A673 (cell line): ENCODE measurements at places on chromosomes 5 and 9.

- DNase-seq: no peak
Measured at GRCh38 chr5:151703227-151703626, 16.5 kb upstream of the SPARC start.

- DNase-seq: peak; percentile 60
Measured at GRCh38 chr9:91426123-91426745, 2.6 kb upstream of the NFIL3 start.

GRCh38 chr5:34652914-34653313, 3.2 kb upstream of the RAI14 start:
- no peak for DNase-seq

GRCh38 chr9:981491-981898, 5.0 kb downstream of the DMRT3 start:
- no peak for DNase-seq

- DNase-seq: peak; percentile 90
Measured at GRCh38 chr9:129143031-129143927, 32.1 kb downstream of the PTPA start.

- DNase-seq: no peak
Measured at GRCh38 chr9:82949203-82949602, 113.7 kb downstream of the RASEF start.

GRCh38 chr9:108889649-108890067, 27.6 kb downstream of the ACTL7A start:
- no peak for DNase-seq

DNA sequence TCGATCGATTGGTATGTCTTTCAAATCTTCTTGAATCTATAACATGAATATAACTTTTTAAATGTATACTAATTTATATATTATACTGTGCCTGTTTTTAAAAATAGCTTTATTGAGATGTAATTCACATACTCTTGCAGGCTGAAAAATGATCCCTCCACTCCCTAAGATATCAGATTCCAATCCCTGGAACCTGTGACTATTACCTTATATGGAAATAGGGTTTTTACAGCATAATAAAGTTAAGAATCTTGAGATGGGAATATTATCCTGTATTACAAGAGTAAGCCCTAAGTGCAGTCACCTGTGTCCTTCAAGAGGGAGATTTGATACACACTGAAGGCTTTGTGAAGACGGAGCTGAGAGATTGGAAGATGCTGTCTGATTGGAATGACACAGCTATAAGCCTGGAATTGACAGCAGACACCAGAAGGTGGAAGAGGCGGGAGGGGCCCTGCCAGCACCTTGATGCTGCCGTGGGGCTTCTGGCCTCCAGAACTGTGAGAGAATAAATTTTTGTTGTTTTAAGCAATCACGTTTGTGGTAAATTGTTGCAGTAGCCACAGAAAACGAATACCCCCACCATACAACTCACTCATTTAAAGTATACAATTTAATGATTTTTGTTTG, 161.3 kb downstream of the RMI1 start:
- no peak for DNase-seq

DNA sequence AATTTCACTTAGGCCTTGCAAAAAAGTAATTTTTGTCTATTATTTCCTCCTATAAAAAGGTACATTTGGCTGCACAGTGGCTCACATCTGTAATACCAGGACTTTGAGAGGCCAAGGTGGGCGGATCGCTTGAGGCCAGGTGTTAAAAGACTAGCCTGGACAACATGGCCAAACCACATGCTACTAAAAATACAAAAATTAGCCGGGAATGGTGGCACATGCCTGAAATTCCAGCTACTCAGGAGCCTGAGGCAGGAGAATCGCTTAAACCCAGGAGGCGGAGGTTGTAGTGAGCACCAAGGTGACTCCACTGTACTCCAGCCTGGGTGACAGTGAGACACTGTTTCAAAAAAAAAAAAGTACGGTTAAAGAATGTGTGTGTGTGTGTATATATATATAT, 15.7 kb downstream of the NUP155 start:
- no peak for DNase-seq

- DNase-seq: no peak
Measured at GRCh38 chr5:145867806-145868205, 5.0 kb downstream of the GRXCR2 start.

- no peak for DNase-seq
Measured at GRCh38 chr5:110838961-110839360, 100.2 kb downstream of the SLC25A46 start.

- no peak for DNase-seq
Measured at GRCh38 chr5:3526551-3527185, 69.0 kb upstream of the IRX1 start.

DNA sequence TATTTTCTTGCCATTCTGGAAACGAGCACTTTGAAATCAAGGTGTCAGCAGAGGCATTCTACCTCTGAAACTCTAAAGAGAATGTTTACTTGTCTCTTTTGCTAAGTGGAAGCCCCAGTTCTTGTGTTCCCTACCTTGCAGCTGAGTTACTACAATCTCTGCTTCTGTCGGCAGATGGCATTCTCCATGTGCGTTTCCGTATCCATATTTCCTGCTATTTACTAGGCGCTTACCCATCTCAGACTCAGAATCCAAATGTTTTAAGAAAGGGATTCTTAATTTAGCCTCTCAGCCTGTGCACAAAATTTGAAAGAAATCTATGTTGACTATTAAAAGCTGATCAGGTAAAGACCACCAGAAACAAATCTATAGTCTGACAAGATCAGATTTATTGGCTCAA, 221.3 kb upstream of the FTMT start:
- peak; percentile 3 for DNase-seq

DNA sequence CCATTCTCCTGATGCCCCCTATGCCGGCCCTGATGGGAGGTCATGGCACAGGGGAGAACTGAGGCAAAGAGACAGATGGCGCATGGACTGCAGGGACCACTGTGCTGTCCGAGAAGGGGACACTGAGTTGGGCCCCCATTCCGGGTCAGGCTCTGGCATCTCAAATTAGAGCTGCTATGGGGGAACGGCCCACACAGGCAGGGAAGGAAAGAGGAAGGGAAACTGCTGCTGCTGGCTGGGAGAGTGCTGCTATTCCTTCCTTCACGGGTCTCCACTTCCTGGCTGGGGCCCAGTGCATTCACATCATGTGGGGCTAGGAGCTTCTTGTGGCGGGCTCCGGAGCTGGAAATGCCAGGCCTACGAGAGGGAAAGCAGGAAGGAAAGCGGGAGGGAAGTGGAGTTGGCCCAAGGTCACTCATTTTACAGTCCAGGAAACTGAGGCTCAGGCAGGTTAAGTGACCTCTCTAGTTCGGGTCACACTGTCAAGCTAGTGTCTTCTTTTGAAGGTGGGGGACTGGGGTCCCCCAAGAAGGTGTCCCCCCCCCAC, 1.3 kb upstream of the CARD19 start:
- DNase-seq: peak; percentile 46

DNA sequence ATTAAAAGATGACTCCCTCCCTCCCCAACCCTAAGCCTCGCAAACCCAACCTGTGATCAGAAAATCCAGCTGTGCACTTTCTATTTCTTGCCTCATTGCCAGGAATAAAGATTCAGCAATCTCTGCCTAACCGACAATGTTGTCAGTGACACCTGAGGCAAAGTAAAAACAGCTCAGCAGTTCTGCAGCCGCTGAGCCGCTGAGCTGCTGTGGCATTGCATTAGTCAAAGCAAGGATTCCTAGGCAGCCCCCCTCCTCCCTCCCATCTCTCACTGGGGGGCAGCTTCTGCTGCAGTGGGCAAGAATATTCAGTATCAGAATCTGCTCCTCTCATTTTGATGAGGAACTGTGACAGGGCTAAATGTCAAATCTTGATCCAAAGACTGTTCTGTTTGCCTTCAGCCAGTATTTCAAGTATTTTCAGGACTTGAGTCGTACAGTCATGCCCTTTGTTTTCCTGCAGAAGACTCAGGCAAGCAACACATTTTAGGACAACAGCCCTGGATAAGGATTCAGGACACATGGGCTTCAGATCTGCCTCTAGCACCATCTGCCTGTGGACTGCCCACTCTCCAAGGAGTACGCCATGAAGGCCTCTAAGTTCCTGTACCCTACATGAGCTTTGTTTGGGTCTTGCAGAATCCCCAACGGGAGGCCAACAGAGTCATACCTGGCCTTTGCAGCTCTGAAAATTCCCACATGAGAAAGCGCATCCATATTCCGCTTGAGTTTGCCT, 41.1 kb upstream of the DAP start:
- peak; percentile 2 for DNase-seq

GRCh38 chr9:30925126-30925525, 1459.3 kb upstream of the ACO1 start:
- no peak for DNase-seq

DNA sequence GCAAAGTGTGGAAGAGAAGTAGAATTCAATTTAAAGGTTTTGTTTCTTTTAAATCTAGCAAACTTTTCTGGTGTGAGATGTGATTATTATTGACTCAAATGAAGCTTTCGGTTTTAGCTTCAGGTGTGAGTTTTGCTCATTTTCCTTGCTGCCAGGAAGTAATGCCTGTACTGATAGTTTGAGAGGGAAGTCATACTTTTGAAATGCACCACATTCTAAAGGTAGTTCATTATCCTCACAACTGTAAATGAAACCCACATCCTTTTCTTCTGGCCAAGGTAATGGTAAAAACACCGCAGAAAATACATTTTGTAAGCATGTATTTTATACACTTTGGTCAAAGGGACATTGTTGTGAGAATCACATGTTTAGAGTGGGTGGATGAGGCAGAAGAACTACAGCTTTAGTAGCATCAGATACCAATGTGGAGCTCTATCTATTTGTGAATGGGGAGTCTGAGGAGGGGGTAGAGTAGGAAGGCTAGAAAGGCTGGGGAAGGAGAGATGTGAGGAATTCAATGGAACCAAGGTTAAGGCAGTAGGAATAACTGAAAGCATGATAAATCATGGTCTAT, 167.0 kb upstream of the CDKN2B start:
- no peak for DNase-seq

- peak; percentile 14 for DNase-seq
Measured at GRCh38 chr5:144202072-144202471, 31.4 kb downstream of the KCTD16 start.
